ENCODE measurements at places on chromosomes 3 and 15. TPM values are rescaled to one million over a fixed set of nuclear protein-coding genes. Genes with fewer than 3 reads are reported as not detected.

- DNase-seq: no peak
These were observed 136.0 kb downstream of the VGLL4 start for GRCh38 chr3:11507719-11508118.

DNA sequence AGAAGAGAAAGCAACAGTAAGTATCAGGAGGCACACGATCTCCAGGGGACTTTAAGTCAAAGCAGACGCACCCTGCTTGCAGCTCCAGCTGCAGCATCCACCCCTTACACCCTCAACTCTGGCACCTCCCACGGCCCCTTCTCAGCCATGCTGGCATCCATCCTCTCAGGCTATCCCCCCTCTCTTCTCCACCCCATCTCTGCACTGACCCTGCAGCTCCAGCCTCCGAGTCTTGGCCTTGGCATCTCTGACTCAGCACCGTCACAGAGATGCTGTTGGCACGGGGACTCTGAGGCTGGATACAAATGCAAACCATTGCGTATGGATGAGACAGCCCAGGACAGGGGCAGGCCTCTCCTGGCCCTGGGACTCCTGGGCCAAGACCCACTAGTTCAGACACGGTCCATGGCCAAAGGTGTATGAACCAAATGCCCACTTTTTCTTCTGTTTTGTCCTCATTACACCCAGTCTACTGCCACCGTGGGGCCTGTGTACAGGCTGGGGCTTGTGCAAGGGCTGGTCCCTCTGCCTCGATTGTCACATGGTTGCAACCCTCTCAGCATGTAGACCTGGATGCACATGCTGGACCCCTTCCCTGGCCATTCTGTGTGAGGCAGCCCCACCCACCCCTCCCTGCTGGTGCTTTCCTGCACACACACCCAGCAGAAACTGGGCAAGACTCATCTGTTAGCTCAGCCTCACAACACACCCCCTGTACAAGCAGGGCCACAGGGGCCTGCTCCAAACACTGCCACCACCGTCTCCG is 18.7 kb upstream of the ZXDC start:
- peak; percentile 56 for DNase-seq

GRCh38 chr15:35181538-35181937 is 96.4 kb upstream of the NANOGP8 start:
- DNase-seq: peak; percentile 16

GRCh38 chr3:30699927-30700326 is 93.5 kb downstream of the TGFBR2 start:
- DNase-seq: no peak

DNA sequence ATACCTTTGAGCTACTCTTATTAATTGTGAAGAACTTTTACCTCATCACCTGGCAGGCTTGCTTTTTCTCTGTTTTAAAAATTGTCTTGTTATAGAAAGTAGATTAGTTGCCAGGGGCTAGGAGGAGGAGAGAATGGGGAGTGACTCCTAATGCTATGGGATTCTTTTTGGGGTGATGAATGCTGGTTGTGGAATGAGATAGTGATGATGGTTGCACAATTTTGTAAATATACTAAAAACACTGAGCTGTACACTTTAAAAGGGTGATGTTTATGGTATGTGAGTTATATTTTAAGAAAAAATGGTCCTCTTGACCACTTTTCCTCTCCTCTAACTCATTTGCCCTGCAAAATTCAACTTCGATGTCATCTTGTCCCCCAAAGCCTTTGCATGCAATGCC is 31.8 kb upstream of the LRIG1 start:
- DNase-seq: no peak

AGBL1 gene
- not detected for total RNA-seq

MAGI1 gene
- total RNA-seq: 30.2 TPM

- DNase-seq: no peak
These were observed 123.1 kb downstream of the ADAM10 start for GRCh38 chr15:58626378-58626777.

- DNase-seq: no peak
These were observed at the start of gene MAGEL2 for GRCh38 chr15:23647421-23648370. Gene MAGEL2 (minus strand): TSS chr15:23647867. CDS start chr15:23647742, 125 bp downstream.

DNA sequence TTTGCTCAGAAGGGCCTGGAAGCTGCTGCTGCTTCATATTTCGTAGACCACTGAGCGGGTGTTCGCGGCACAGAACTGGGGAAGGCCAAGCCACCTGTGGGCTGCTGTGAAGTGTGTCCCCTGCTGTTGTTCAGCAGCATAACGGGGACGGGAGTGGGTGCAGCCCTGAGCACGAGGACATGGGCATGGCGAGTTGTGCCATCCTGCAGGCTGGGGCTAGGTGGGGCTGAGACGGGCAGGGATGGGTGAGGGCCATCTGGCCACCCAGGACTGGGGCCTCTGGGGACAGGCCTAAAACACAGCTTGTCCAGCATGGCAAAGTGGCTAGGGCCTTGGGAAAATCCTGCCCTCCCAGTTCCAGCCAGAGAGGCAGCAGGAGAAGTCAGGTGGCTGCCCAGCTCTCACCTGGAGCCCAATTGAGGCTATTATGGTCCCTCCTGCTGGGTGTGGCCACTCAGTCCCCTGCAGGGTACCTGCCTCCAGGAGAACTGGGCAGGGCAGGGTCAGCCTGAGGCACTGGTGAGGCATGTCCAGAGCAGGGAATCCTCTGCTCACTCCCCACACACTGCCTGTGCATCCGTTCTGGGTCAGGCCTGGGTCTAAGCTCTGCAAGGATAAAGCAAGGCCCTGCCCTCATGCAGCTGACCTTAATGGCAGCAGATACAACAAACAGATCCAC is 29.5 kb downstream of the CFAP100 start:
- no peak for DNase-seq

DNA sequence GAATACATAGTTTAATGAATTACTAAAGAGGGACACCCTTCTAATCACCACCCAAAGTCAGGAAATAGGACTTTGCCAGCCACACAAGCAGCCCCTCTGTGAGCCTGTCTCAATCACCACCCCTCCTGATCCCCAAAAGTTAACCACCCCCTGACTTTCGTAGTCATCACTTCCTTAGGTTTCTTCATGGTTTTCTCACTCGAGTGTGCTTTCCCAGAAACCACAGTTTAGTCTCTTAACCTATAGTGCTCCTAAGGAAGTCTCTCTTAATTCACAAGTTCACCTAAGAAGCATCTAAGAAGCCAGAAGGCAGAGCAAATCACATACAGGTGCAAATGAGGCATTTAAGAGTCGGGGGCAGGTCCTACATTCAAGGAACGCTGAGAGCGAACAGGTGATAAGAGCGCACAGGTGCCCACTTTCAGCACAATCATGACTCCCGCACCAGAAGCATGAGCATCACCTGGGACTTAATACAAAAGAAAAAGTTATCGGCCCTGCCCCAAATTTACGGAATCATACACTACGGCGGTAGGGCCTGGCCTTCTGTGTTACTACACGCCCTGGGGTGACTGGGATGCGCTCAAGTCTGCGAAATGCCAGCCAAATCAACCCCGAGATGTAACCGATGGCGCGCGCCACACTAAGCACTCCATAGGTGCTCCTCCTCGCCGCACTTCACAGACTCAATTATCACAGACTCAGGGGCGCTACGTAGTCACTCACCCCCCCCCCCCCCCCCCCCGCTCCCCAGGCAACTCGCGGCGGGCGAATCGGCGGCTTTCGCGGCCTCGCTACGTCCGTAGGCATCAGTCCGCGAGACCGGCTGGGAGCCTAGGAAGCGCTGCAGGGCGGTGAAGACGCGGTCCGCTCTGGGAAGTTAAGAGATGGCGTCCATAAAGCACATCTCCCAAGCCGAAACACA is 815 bp downstream of the ULK4 start:
- DNase-seq: peak; percentile 57

DNA sequence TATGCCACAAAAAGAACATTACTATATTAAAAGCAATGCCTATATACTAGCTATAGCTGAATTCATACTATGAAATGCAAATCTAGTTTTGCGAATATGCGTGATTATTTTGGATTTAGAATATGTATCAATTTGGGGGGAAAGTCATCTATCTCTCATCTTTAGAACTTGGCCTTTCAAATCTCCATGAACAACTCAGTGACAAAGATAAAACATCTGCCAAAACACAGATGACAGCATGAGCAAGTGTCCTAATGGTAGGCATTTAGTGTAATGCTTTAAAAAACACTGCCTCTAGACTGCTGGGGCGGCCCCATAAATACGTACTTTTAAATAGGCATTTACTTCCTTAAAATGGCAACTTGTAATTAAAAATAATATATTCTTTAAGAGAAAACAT is 2.7 kb downstream of the CD47 start:
- DNase-seq: no peak

ABHD14A gene
- total RNA-seq: 7.4 TPM

TICRR gene
- 0.33 TPM for total RNA-seq

AADACL2 gene
- not detected for total RNA-seq

DNA sequence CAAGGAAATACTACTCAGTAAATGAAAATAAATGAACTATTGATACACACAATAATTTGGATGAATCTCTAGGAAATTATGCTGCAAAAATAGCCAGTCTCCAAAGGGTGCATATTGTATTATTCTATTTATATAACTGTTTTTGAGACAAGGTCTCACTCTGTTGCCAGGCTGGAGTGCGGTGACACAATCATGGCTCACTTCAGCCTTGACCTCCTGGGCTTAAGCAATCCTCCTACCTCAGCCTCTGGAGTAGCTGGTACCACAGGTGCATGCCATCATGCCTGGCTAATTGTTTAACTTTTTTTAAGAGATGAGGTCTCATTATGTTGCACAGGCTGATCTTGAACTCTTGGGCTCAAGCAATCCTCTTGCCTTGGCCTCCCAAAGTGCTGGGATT is 12.5 kb downstream of the KLHDC8B start:
- no peak for DNase-seq

GRCh38 chr3:188993181-188993580 is 178.6 kb upstream of the TPRG1 start:
- DNase-seq: no peak

- no peak for DNase-seq
These were observed 438.8 kb downstream of the CHL1 start for GRCh38 chr3:635393-635792.

MEIS2 gene
- 84.0 TPM for total RNA-seq

DNA sequence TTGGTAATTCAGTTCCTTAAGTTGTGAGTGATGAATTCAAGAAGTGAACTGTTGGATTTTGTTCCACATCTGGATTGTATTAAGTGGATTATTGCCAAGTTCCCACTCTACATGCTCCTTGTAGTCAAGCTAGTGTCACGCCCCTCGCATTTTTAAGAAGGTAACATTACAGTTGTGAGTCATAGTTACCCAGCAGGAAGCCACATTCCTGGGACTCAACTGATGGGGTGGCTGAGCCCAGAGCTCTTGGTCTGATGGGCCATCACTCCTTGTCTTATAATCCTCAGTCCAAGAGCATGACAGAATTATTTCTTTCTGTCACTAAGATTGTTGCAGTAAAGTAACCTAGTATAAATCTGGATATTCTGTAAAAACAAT is 102.7 kb downstream of the PTPRG start:
- DNase-seq: peak; percentile 99

- no peak for DNase-seq
These were observed 30.5 kb upstream of the TIPARP start for GRCh38 chr3:156643729-156644389.

DNA sequence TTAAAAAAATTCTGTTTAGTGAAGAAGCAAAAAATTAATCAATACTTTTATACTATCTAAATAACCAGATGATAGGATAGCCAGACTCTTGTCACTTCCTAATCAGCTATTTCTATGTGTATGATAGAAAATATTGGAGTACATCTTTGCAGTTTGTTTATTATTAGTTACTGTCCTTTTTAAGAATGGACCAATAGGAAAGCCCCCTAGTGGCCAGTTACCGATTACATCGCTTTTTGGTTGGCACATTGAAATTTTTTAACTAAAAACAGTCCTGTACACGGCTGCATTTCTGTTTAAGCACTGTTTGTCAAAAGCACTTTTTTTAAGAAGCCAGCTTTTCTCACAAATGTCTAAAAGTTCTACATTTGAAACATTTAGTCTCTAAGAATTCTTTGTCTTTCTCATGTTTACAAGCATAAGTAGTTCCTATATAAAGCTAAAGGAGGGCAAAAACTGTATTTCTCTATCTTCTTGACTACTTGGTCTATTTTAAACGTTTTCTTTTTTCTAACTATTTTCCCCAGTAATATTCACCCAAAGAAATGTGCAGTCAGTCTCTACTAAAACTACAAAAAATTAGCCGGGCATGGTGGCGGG is 253.2 kb upstream of the LRTM1 start:
- DNase-seq: peak; percentile 76

DNA sequence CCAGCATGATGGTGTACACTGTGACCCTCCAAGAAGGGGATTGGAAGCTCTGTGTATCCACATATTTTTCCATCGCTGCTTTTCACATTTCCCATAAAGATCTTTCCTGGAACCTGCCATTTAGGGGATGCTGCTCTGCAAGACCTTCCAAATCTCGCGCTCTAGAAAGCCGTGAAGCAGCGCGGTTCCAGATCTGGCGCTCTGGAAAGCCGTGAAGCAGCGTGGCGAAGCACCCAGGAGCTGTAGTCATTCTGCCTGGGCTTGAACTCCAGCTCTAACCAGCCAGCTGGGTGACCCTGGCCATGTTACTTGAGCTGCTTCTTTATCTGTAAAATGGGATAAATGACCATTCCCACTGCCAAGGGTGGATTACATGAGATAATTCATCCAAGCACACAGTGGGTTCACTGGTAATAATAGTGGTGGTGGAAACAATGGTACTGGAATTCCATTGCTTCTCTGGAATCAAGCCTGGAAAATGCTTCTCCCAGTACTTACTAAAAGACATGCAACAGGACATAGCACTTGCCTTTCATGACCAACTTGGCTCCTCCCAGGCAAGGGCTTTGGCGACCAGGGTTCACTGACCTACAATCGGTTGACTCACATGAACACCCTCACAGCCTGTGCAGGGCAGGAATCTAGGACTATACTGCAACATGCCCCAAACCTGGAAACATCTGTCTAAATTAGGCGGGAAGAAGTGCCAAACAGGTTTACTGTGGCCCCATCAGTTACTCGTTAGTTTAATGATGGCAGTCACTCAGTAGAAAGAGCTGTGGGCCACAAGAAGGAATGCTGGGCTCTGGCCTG is 70.7 kb downstream of the XXYLT1 start:
- peak; percentile 49 for DNase-seq

FBXW12 gene
- 0.27 TPM for total RNA-seq

GRCh38 chr3:97121386-97121785 is 307.0 kb downstream of the EPHA6 start:
- no peak for DNase-seq

DNA sequence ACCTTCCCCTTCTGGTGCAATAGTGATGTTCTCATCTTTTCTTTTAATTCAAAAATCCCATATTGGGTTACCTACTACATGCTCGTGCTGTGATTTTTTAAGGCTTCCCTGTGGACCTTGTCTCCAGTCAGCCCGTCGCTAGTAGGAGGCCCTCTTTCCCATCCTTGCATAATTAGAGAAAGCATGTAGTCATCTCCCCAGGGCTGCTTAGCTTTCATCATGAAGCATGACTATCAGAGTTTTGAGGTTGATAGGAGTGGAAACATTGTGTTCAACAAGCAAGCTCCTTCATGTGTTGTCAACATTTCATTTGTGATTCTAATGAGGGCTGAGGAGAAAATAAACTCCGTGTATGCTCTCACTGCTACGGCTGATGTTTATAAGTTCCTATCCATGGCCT is 8.7 kb upstream of the LRTM1 start:
- DNase-seq: peak; percentile 22
